Urinary bladder (tissue), 4 donors: ENCODE measurements at places on chromosomes 6 and 20.

DNA sequence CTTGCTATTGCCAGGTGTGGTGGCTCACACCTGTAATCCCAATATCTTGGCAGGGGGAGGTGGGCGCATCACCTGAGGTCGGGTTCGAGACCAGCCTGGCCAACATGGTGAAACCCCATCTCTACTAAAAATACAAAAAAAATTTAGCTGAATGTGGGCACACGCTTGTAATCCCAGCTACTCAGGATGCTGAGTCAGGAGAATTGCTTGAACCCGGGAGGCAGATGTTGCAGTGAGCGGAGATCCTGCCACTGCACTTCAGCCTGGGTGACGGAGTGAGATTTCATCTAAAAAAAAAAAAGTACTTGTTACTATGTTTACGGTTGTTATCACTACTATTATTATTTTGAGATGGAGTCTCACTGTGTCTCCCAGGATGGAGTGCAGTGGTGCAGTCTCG is 3.0 kb downstream of the PPT2 start:
- no peak for DNase-seq

DNA sequence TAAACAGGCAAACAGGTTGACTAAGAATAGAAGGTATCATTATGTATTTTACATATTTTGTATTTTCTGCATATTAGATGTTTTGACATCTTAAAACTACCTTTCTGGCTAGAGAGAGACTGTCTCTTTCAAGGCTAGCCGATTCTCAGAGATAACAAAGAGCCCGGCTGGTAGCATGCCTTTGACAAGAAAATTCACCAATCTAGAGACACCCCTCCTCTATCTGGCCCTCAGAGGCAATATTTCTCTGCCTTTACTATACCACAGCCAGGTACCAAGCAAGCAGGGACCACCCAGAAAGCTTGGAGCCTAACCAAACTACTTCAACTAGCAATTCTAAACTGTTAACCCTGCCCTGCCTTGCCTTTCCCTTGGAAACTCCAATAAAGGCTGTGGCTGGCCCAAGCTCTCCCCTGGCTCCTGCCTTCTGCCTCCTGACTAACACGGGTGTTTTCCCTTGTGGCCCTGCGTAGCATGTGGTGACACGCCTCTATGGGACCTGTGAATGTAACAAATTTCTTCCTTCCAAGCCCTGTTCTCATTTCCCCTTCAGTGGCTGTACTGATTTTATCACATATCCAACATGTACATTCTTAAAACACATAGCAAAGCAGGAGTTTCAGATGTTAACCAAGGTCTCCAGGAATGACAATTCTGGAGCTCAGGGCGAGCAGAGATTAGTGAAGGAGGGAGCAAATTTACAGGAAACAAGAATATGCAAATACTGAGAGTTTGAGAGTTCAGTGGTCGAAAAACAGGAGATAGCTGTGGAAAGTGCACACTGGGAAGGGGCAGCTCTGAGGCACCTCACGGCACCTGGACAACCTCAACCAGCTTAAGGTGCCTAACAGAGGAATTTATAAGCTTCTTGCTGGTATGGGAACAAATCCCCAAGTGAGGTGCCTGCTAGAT is 120.8 kb downstream of the BACH2 start:
- no peak for DNase-seq

GRCh38 chr20:34574861-34575260 is 16.3 kb downstream of the MAP1LC3A start:
- no peak for DNase-seq

DNA sequence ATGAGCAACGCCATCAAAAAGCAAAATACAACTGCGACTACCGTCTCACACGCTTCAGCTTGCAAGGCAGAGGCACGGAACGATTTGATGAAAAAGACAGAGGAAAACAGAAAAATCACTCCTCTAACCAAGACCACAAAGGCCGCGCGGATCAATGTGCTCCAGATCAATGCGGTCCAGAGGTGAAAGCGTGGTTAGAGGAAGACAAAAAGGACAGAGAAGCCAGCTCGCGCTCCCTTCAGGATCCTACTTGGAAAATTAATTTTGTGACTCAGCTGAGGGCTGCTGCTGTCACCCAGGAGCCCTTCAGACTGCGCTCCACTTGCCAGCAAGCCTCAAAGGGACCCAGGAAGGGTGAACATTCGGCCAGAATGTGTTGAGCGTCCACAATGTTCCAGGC is 140.2 kb upstream of the RPS6KA2 start:
- no peak for DNase-seq

DNA sequence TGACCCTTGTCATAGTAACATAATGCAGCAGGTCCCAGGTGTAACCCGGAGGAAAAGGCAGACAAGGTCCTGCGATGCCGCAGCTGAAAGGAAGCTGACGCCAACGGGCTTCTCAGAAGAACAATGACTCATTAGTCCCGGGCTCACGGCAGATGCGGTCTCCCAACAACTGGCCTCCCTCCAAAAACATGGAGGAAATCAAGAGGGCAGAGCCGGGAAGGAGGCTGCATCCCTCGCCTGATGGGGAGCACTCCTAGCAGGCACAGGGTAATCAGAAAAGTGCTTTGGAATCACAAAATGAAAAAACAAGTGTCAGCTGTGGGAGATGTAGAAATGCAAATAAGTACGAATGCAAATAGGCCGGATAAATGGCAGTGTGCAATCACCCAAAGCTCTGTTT is 165.2 kb upstream of the AGPAT4 start:
- no peak for DNase-seq

- no peak for DNase-seq
Observed at GRCh38 chr6:85684133-85684808, 41.6 kb upstream of the SYNCRIP start.

GRCh38 chr6:48881551-48881950 is 581.5 kb downstream of the MMUT start:
- no peak for DNase-seq

DNA sequence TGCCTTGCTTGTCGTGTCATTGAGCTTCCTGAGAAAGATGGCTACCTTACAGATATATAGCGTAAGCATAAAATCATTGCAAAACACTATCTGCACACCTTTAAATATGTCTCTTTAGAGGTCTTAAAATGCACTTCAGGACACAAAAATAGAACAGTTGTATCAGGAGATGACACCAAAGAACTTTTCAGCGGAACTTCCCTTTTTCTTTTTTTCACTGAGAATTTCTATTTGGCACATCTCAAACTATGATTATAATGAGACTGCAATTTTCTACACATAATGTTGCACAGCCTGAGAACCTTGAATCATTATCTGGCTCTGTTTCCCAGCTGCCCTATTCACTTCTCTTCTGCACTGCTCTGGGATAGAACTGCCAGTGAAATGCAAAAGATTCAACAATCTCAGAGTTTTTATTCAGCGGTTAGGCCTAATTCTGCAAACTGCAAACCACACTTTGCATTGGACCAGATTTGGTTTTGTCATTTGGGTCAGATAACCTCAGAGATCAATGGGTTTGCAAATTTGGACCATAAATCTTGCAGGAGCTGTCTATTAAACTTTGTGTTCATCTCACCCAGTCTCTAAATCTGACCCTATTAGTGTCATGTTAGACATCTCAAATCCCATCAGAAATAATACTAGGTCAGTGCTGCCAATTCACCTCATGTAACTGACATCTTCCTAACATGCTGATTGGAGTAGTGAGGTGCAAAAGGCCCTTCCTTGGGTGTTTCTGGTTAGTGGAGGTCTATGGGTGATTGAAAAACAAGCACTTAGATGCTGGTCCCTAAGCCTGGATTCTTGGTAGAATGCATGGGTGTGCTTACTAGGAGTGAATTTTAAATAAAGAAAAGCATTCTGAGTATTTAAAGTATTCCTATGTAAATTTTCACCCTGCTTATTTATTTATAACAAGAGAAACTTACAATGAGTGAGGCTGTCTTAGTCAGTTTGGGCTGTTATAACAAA is 382.7 kb downstream of the UTRN start:
- DNase-seq, result no peak

DNA sequence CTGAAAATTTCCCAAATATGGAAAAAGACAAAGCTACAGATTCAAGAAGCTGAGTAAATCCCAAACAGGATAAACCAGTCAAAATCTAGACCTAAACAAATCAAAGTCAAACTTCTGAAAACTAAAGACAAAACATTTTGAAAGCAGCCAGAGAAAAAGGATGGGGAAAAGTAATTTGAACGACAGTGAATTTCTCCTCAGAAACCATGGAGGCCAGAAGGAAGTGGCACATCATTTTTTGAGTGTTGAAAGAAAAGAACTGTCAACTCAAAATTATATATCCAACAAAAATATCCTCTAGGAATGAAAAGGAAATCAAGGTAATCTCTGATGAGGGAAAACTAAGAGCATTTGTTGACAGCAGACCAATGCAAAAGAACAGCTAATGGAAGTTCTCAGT is 6.8 kb downstream of the RAB23 start:
- no peak for DNase-seq

GRCh38 chr6:37056112-37056403 is 50.6 kb downstream of the FGD2 start:
- DNase-seq, result no peak

DNA sequence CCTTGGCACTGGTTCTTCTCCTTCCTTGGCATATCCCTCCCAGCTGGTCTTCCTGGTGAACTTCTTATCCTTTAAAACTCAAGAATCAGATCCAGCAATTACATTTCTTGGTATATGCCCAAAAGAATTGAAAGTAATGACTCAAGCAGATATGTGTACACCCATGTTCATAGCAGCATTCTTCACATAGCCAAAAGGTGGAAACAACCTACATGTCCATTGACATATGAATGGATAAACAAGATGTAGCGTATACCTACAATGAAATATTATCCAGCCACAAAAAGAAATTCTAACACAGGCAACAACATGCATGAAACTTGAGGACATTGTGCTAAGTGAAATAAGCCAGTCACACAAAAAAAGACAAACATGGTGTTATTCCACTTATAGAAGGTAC is 103.7 kb upstream of the NT5E start:
- no peak for DNase-seq

GRCh38 chr6:63584566-63584965 is 12.3 kb downstream of the LOC128125822 start:
- DNase-seq, result no peak

GRCh38 chr6:87922196-87922946 is 125.3 kb upstream of the SPACA1 start:
- no peak for DNase-seq

GRCh38 chr20:8395956-8396355 is 263.9 kb downstream of the PLCB1 start:
- DNase-seq, result no peak

- no peak for DNase-seq
Observed at GRCh38 chr6:42831237-42831636, 48.2 kb upstream of the RPL7L1 start.
